ENCODE measurements at places on chromosomes 5 and 9.

DNA sequence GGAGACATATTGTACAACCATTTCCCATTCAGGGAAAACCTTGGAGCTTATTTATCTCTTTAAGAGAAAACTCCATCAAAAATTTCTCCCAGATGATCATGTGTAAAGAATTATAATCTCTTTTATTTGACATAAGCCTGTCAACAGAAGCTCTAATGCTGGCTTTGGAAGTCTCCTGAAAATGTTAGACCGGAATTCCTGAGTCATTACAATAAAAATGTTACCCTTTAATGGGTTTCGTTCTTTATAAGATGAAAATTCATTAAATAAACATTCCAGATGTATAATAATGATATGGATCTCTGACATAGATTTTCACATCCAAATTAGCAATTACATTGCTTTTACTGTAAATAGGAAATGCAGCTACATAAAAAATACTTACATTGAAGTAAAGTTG lies 1036.4 kb downstream of the EFNA5 start:
- DNase-seq = no peak

DNA sequence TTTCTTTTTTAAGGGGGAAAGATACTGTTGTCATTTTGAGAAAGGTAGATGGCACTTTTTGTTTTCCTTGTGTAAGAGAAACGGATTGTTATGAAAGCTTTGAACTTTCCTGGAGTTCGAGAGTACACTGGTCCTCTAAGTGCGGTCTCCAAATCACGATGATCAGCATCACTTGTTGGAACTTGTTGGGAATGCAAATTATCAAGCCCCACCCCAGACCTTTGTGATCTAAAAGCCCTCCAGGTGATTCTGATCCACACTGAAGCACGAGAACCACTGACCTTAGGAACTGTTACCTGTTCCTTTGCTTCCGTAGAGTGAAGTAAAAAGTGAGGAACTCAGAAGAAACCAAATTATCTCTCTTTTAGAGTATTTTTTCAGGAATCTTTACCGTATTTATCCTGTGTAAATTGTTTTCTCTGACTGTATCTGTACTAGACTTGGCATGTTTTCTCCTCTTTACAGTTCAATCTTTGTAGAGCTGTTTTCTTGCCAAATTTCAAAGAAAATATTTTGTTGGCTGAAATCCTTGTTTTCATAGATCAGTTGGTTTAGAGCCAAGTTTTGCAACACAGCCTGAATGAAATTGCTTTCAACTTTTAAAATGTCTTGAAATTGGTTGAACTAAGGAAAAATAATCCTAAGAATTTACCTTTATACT lies 4.0 kb downstream of the MAT2B start:
- DNase-seq = no peak

DNA sequence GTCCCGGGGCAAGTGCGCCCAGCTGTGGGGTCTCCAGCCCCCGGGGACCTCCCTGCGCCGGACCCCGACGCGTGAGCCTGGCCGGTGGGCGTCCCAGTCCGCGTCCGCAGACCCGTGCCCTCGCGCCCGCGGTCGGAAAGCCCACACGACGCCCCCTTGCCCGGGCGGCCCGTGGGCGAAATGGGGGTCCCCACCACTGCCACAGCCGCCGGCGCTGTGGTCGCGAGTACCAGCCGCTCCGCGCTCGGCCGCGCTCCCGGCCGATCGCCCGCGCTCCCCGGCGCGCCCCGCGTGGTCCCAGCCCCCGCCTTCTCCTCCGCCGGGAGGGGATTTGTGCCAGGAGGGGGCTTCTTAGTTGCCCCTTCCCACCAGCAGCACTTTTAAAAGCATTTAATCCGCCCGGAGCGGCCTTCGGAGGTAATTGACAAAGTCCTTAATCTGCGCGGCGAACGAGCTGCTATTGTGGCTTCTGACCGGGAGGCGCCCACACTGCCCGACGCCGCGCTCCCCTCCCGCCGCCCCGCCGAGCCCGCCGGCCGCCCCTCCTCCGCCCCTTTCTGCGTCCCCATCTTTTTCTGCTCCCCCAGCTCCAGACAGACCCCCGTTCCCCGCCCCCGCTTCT lies 469 bp upstream of the FIBCD1 start:
- DNase-seq = no peak

GRCh38 chr9:70802206-70802605 lies 319.2 kb downstream of the TRPM3 start:
- no peak for DNase-seq

DNA sequence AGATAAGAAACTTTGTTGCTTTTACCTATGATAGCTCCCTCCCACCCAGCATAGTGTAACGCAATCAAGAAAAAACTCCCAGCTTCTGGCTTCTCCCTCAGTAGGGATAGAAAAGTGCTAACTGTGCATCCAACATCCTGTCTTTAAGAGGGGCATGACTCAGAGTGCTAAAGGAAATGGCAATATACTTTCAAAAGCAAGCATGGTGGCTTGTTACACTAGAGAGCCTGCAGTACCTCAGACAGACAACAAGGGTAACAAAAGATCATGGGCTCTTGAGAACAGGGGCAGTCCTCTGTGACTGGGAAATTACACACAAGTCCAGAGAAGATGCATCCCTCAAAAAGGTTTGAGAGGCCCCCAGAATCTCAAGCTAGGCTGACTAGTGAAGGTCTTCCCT lies 37.8 kb downstream of the PRELID2 start:
- DNase-seq = peak; percentile 37

DNA sequence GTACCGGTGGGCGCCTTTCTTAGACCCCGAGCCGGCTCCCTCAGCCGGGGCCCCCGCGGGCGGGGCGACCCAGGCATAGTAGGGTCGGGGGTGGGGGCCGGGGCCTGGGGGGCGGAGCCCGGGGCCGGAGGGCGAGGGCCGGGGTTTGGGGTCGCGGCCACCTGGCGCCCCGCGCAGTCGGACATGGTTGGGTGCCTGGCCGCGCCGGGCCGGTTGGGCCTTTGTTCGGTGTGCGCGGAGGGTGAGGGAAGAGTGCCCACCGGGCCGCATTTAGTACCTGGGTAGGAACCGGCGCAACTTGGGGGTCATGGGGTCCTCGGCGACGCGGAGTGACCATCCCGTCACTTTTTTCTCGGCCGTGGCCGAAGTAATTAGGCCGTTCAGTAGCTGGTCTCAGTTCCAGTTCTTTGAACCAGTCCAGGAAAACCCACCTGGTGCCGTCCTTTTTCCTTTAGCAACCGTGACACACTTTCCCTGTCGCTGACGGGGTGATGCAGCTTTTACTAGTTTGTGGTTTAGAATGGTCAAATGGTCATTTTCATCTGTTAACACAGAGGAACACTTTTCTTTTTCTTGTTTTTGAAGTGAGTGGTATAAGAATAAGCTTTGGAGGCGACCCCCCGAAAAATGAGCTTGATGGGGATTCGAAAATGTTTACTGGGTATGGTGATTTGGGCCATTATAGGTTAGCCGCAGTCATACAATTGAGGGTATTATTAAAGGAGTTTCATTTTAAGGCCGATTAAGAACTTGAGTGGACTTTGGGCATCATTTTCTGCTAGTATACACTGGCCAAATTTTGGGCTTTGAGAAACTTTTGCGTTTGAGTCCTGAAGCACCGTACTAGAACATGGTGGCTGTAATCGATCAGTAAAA lies 589 bp downstream of the CKS2 start:
- DNase-seq = no peak

DNA sequence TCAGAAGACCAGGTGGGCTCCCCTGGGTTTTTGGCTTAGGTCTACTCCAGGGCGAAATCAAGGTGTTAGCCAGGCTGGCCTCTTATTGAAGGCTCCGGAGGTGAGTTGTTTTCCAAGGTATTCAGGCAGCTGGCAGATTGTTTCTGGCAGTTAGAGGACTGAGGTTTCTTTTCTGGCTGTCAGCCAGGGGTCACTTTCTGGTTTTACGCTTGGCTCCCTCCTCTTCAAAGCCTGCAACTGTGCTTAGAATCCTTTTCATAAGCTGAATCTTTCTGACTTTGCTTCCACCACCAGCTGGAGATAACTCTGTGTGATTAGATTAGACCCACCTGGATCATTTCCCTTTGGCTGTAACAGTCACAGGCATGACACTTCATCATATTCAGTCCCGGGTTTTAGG lies 24.6 kb downstream of the RFK start:
- no peak for DNase-seq

DNA sequence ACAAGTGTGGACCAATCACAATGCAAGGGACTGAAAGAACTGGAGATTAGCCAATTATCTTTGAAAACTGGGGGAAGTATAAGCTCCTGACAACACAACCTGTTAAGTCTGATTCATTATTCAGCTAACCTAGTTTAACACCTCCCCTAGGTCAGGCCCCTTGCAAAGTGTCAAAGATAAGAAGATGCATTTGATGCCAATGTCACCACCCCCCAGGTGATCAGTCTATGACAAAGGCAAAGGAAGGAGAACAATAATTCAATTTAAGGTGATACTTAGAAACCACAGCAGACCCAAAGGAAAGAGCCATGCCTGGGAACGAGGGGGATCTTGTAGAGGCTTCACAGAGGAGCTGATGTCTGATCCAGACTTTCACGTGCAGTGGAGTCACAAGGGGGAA lies 137.9 kb downstream of the FBXL7 start:
- DNase-seq = no peak

DNA sequence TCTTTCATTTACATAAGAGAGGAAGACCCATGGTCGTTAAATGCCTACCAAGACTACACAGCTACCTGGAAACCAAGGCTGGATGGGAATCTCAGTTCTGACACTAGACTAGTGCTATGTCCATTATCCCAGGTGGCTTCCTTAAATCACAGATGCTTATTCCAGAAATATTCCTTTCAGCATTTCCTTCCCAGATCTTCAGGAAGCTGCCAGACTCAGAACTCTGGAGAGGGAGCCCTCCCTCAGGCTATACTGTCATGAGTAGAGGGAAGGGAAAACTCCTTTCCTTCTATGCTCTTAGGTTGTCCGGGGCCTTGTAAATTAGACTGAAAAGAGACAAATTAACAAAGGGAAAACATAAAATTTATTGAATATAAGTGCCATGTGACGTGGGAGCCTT lies 20.8 kb downstream of the FREM1 start:
- DNase-seq = no peak

DNA sequence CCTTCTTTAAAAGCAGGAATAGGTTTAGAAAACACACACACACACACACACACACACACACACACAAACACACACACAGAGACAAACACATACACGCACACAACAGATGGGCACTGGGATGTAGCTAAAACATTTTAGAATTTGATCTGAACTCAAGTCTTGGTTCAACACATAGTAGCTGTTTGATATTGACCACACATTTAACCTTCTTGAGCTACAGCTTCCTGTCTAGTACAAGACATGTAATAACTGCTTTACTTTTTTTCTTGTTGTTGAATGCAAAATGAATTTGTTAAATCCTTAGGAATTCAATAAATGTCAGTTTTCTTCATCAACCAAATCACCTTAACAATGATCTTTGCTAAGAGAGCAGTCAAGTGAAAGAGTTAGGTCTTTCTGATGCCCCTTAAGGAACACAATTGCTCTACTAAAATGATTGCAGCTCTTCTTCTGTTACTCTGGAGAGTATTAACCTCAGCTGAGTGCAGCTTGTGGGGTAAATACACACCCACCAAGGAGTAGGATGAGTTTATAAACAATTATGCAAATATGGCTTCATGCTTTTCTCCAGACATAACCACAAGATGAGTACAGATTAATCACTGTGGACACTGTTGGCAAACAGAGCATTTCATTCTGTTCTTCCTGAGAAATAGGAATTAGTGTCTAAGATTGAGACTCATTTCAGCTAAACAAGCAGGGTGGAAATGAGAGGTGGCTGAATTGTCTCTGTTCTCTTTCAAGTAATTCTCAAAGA lies 302.9 kb upstream of the PAPPA start:
- DNase-seq = no peak
